NCI-H2081 treated with DMSO at 0.1 percent for 48 hours (cell line): ENCODE measurements at places on chromosomes 3 and 15.

DNA sequence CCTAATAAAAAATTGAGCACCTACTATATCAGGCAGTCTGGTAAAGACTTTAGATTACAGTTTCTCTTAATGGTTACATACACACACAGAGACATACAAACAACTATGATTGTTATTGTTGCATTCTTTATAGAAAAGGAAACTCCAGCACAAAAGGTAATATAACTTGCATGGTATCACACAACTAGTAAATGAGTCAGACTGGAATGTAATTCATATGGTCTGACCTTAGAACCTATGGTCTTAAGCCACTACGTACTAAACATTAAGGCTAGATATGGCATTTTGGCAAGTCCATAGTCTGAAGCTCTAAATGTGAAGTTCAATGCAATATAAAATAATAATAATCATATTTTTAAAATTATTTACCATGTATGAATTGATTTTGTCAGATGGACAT, 380.6 kb downstream of the LSAMP start:
- no peak for DNase-seq

DNA sequence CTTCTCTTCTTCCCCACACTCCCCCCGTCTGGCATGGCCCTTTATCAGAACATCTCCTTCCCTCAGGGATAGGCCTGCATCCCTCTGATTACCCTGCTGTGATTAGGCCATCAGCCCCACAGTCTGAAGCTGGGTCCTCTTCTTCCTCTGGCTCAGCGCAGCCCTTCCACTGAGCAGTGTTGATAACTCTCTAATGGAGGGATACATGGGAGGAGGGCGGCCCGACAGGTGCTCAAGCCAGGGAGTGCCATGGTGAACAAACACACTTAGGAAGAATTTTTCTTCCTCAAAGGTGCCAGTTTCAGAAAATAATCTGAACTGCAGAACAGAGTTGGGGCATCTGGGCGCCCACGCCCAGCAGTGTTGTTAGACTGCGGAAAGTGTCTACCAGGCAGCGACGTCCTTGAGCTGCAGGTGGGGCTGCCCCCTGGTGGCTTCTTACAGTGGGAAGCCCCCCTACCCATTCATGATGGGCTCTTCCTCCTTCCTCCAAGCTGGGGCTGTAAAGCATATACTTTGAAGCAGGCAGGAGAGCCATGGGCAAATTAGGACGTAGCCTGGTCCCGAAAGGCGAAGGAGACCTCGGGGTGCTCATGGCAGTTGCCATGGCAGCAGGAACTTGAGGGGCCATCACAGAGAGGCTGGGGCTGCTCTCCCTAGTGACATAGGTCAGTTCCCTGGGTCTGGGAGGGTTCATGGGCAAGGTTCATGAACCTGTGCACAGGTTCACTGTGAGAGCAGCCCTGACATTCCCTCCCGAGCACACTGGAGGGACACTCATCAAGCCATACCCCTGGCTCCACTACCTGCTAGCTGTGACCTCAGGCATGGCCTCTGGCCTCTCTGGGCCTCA, 33.2 kb upstream of the NR2C2 start:
- no peak for DNase-seq

DNA sequence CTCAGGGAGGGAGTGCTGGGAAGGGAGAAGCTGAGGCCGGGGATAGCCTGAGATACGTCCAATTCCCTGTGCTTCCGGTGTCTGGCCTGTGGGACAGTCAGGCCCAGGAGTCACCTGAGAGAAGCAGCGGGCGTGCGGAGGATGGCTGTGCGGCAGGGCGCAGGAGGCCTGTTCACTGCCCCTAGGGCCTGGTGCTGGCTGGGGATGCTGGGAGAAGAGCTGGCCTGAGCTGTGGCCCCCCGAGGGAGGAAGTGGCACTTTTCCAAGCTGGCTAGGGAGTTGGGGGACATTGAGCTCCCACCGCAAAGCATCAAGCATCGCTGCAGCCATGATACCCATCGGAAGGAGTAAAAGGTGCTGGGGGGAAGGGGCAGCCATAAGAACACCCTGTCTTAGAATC, 108.8 kb downstream of the CHST2 start:
- DNase-seq: no peak

DNA sequence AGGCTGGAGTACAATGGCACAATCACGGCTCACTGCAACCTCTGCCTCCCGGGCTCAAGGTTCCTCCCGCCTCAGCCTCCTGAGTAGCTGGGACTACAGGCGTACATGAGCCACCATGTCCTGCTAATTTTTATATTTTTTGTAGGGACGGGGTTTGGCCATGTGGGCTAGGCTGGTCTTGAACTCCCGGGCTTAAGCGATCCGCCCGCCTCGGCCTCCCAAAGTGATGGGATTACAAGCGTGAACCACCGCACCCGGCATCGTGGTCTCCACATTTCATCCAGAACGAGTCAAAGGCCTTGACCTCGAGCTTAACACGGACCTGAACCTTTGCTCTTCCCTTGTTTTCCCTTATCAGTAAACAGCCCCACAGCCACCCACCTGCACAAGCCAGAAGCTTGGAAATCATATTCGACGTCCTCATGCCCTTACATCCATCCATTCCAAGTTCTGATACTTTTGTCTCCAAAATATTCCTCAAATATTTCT, 1.4 kb upstream of the PTPN23 start:
- no peak for DNase-seq

GRCh38 chr15:47813748-47814384, 96.6 kb downstream of the SEMA6D start:
- no peak for DNase-seq
